Hepatocyte (in vitro differentiated cells): ENCODE measurements at places on chromosomes 3 and 15. TPM values are rescaled to one million over a fixed set of nuclear protein-coding genes. Genes with fewer than 3 reads are reported as not detected.

- no peak for DNase-seq
Observed at GRCh38 chr3:171266740-171267073, 193.5 kb downstream of the TNIK start.

DNA sequence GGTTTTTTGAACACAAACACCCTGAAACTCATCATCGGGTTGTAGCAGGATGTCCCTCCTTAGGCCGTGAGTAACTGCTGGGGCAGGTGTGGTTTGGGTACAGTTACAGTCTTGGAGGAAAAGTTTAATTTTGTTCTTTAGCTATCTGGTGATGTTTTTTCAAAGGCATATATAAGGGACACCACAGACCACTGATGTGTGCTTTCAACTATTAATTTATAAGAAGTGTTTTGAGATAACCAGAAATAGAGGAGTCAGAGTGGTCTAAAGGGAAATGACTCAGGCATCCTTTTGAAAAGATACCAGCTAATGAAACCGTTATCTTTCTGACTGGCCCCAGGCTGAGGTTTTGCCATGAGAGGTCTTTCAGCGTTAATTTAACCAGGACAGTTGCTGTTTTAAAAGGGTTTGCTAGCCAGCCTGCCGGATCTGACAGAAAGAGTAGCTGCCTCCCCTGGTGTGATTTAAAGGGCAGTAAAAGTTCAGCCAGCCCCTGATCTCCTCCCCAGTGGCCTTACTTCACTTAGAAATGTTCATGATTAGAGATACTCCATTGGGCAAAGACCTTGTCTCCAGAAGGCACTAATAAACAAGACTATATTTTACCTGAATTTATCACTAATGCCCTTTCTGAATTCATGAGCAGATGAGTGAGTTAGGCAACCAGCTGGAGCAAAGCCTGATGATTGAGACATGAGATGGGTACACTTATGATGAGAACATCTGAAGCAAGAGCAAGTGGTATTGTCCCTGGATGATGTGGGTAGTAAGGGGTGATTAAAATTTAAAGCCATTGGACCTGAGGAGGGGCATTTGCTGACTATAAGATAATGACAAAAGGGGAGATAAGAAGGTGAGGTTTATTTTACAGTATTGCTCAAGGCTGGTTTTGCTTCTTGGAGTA, 482.5 kb upstream of the TBL1XR1 start:
- no peak for DNase-seq

DNA sequence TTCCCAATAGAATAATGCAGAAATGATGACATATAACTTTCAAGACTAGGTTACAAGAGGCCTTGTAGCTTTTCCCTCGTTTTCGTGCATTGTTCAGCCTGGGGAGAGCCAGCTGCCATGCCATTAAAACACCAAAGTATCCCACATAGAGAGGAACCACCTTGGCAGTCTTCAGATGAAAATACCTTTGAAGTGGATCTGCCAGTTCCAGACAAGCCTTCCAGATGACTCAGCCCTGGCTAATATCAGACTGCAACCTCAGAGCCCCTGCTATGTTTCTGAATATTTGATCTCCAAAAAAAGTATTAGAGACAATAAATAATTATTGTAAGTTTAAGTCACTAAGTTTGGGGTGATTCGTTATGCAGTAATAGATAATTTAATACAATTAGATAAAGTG, 294.3 kb upstream of the GBE1 start:
- no peak for DNase-seq

DNA sequence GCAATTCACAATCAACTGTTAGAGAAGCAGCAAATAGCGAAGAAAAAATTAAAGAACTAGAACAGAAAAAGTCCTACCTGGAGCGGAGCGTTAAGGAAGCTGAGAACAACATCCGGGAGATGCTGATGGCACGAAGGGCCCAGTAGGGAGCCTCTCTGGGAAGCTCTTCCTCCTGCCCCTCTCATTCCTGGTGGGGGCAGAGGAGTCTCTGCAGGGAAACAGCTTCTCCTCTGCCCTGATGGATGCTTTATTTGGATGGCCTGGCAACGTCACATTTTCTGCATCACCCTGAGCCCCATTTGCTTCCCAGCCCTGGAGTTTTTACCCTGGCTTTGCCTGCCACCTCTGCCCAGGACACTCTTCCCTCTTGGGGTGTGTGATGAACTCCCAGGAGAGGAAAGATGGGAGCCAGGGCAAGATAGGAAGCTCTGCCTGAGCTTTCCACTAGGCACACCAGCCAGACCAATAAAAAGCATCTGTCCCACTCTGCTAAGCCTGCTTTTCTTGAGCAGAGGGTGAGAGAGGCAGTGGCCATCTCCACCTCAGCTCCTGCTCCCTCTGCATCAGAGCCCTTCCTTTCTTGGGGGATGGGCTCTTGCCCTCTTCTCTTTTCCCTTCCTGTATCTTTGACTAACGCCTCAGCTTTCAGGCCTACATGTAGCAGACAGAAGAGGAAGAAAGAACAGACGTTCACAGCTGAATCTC, 39.4 kb downstream of the PPARG start:
- DNase-seq: no peak

GRCh38 chr15:46442184-46442583, 807.4 kb downstream of the SQOR start:
- peak; percentile 16 for DNase-seq

GRCh38 chr15:25670025-25670554, 193.0 kb downstream of the ATP10A start:
- DNase-seq: peak; percentile 83

DNA sequence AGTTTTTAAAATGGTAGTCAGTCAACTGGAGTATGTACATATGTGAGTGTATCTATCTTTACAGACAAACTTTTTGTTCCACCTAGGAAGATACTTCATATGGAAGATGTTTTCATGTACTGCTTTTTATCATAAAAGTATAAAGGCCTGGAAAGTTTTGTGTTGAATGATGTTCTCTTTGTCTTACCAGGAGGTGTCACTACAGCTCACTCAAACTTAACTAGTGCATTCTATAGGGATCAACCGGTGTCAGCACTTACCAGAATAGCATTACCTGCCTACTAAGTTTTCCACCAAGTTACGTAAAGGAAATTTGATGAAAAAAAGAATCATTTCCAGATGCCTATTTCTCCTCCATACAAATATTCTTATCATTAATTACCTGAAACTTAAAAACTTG, 522.6 kb upstream of the SEMA6D start:
- peak; percentile 47 for DNase-seq

GRCh38 chr15:96457841-96458240, 127.3 kb downstream of the NR2F2 start:
- no peak for DNase-seq

DNA sequence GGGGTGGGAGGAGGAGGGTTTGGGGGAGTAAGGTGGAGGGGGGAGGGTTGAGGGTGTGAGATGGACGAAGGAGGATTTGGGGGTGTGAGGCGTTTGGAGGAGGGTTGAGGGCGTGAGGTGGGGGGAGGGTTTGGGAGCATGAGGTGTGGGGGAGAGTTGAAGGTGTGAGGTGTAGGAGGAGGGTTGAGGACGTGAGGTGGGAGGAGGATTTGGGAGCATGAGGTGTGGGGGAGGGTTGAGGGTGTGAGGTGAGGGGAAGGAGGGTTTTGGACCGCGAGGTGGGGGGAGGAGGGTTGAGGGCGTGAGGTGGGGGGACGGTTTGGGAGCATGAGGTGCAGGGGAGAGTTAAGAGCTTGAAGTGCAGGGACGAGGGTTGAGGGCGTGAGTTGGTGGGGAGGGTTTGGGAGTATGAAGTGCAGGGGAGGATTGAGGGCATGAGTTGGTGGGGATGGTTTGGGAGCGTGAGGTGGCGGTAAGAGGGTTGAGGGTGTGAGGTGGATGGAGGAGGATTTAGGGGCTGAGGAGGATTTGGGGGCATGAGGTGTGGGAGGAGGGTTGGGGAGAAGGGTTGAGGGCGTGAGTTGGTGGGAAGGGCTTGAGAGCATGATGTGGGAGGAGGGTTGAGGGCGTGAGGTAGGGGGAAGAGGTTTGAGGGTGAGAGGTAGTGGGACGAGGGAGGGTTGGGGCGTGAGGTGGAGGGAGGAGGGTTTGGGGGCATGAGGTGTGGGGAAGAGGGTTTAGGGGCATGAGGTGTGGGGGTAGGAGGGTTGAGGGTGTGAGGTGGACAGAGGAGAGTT, 1.2 kb downstream of the MLF1 start:
- DNase-seq: peak; percentile 4

GRCh38 chr15:25740383-25741255, 122.5 kb downstream of the ATP10A start:
- no peak for DNase-seq

- DNase-seq: no peak
Observed at GRCh38 chr3:30663533-30664241, 57.3 kb downstream of the TGFBR2 start.

GRCh38 chr15:73052653-73053397, 562 bp downstream of the NEO1 start:
- DNase-seq: peak; percentile 76

DNA sequence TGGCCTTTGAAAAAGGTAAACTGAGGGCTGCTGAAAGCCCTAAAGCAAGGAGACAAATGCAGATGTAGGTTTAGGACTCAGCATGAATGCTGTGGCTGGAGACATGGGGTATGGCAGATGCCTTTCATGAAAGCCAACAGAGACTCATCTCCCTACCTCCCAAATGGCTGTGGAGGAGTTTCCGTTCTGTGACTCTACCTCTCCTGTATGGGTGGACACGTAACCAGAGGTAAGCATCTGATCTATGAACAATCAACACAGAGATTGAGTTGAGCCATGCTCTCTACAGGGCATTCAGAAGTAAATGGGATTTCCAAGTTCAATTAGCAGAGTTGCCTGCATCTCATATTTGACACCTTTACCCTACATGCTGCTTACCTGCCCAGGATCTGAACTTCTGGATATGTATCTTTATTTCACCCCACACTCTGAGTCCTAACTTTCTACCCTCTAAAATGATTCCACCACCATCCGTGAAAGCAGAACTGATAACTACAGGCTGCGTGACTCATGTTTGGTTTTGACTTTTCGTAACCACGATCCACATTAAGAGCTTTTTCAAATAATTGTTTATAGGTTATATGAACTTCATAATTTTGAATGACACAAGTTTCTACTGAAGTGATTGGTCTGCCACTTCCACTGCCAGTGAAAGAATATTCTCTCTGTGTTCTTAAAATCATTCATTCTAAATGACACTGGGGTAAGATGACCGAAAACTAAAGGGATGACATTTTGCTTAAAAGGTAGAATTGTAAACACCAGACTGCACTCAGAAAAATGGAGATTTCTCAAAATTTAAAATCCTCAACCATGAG, 1058.7 kb downstream of the FHIT start:
- no peak for DNase-seq

The SRP14 gene
- polyA plus RNA-seq: 804 and 827 TPM in 2 replicates

The TMEM207 gene
- polyA plus RNA-seq: 1.3 and 1.5 TPM in 2 replicates

The DLL4 gene
- 1.1 TPM in 1 of 2 replicates, not detected in the other for polyA plus RNA-seq

The RASL12 gene
- 4.6 and 5.1 TPM in 2 replicates for polyA plus RNA-seq

The SEMA3B gene
- 104 and 135 TPM in 2 replicates for polyA plus RNA-seq

The UNC45A gene
- polyA plus RNA-seq: 55.3 and 63.3 TPM in 2 replicates
